ENCODE measurements at places on chromosomes 13 and 19.

- no peak for DNase-seq
Observed at GRCh38 chr13:72657379-72657778, 70.0 kb downstream of the MZT1 start.

DNA sequence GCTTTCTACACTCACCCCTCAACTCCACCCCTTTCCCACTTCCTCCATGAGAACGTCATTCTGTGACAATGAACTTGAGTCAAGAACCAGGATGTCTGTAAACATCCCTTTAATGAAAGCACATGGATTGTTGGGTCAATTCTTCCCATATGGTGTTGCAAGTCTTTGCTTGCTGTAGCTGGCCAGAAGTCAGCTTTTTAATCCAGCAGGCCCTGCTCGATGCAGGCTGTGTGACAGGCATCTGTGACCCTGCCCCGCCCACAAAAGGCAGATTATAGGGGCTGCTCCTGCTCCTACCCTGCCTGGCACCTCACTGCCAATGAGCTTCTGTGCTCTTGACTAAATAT lies 78.0 kb downstream of the STARD13 start:
- no peak for DNase-seq

GRCh38 chr19:32173836-32174235 lies 171.6 kb upstream of the ZNF507 start:
- DNase-seq = no peak

DNA sequence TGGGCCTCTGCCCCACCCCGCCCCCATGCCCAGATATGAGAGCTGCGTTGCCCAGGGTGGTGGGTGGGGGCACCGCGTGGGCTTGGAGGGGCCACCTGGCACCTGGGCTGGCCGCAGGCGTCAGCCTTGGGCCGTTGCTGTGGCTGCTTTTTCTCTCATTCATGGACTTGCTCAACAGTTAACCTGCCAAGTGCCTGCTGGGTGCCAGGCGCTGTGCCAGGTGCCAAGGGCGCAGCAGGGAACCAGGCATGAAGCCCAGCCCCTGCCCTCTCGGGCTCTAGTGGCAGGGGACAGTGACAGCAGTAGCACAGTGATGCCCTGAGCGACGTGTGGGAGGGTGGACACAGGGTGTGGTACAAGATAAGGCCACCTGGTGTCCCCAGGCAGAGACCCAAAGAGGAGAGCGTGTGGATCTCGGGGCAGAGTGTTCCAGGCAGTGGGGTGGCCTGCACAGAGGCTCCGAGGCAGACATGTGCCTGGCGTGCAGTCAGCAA lies 28.1 kb downstream of the DHX34 start:
- DNase-seq = no peak

- no peak for DNase-seq
Observed at GRCh38 chr19:43318796-43319314, 34.6 kb upstream of the CD177 start.

DNA sequence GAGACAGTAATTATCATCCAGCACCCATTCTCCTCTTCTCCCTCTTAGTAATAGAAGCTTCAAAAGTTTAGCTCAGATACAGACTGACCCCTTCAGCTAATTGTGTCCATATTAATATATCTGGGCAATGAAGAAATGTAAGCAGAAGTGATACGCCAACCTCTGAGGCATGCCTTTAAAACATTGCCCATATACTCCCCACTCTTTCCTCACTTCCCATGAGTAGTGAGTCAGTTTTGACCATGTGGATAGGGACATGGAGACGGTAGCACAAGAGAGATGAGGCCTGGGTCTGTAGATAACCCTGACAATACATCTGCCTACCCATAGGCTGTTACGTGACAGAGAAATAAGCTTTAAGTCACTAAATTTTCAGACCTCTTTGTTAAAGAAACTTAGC lies 147.6 kb downstream of the KCTD12 start:
- no peak for DNase-seq

DNA sequence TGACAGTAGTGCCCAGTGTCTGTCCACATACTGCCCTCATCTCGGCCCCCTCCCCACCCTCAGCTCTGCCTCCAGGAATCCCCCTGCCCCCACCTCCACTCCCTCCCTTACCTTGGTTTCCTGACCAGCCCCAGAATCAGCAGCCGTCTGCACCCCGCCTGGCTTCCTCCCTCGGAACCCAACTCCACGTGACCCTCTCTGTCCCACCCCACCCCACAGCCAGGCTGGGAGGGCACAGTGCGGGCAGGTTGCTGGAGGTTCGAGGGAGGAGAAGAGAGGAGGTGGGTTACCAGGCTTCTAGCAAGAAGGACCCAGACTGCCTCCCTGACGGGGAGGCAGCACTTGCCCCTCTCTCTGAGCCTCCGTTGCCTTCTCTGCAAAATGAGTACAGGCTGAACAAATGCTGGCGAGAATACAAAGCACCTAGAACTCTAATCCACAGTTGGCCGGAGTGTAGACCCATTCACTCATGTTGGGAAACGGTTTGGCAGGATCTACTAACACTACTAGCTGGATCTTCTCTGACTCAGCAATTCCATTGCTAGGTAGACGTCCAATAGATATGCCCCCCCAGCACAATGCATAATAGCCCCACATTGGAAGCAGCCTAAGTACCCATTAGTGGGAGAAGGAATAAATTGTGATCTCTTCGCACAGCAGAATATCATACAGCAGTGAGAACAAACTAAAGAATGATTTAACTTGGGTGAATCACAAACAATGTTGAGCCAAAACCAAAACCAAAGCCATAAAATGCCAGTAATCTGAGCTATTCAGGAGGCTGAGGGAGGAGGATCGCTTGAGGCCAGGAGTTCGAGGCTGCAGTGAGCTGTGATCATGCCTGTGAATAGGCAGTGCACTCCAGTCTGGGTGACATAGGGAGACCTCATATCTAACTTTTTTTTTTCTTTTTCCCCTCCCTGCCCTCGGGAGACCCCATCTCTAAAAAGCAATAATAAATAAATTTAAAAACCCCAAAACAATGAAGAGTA lies at the start of gene RASAL3:
RASAL3 (minus strand) TSS at position 151 of the 992 bp plus-strand sequence. CDS start 186 bp downstream, outside the sequence.
- DNase-seq = peak; percentile 43

DNA sequence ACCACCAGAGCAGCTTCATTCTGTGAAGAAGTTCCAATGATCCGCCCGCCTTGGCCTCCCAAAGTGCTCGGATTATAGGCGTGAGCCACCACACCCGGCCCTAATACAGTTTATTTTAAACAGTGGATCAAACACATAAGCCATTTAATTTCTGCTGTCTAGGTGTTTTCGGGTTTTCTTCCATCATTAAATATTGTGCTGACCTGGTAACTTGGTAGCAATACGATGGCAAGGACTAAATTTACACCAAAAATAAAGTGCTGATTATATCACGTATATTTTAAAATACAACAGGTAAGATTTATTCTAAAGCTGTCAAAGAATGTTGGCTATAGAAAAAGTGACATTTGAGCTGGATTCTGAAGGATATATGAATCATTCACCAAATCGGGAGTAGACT lies 1.3 kb downstream of the MED4 start:
- DNase-seq = no peak

- no peak for DNase-seq
Observed at GRCh38 chr19:2949939-2950285, 5.1 kb upstream of the ZNF77 start.

GRCh38 chr13:34412295-34412694 lies 529.8 kb upstream of the NBEA start:
- no peak for DNase-seq

DNA sequence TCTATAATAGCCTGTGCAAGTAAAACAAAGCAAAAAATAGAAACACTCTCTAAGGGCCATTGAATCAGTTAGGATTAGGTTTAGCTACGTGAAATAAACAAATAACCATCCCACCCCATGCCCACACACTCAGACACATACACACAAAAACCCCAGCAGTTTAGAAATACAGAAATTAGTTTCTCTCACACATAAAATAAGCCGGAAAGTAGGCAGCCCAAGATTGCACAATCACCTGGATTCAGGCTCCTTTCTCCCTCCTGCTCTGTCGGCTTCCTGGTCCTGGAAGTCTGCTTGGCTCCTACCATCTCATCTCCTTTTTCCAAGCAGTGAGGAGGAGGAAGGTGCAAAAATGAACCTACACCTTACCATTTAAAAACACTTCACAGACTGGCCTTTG lies 22.6 kb upstream of the USP12 start:
- no peak for DNase-seq

DNA sequence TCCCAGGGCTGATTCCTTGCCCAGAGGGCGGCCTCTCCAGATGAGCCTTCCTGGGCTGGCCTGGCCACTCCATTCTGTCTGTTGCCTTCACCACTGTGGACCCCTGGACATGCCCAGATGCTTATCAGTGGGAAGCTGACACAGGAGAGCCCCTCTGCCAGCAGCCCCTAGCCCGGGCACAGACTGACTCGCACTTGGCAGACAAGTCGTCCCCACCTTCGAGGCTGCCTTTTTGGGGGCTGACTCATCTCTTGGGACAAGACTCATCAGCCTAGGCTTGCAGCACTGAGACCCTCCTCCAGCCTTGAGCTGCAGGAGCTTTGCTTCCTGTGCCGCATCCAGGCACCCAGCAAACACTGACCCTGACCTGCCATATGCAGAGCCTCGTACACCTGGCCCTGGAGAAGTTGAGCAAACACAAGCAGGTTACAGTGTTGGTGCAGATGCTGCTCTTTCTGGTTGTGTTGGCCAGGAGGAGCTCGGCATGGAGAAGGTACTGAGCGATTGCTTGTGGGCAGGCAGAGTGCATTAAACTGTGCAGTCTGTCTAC lies 8.1 kb downstream of the CHST8 start:
- no peak for DNase-seq

DNA sequence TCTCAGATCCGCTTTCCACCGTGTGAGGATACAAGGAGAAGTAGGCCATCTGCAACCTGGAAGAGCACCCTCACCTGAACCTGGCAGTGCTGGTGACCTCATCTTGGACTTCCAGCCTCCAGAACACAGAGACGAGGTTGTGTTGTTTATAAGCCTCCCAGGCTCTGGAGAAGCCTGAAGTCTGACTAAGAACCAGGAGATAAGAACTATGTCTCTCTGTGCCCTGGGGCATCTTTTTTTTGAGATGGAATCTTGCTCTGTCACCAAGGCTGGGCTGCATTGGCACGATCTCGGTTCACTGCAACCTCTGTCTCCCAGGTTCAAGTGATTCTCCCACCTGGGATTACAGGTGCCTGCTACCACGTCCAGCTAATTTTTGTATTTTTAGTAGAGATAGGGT lies 14.5 kb downstream of the FCGBP start:
- DNase-seq = no peak

- DNase-seq = no peak
Observed at GRCh38 chr13:67200605-67201004, 29.5 kb downstream of the PCDH9 start.

DNA sequence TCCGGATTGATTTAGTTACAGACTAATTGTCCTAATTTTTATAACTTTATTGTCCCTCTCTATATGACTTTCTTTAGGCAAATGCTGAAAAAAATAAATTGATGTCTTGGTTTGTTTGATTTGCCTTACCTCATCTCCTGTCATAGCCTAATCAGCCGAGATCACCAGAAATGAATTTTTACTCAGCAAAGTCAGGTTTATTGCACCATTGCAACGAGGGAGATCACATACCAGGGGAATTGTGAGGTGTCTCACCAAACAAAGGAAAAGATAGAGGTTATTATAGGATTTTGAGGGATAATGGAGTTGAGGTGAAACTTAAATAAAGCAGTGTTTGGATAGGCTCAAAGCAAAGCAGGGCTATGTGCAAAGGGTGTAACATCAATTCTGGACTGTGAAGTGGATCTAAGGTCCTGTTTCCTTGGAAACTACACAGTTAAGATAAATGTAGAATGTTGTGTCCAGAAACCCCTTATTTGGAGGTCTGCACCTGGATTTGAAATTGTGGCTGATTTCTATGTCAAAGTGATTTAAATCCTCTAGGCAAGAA lies 372.6 kb downstream of the OXGR1 start:
- DNase-seq = no peak

- DNase-seq = no peak
Observed at GRCh38 chr13:75461314-75461713, 20.7 kb downstream of the TBC1D4 start.

DNA sequence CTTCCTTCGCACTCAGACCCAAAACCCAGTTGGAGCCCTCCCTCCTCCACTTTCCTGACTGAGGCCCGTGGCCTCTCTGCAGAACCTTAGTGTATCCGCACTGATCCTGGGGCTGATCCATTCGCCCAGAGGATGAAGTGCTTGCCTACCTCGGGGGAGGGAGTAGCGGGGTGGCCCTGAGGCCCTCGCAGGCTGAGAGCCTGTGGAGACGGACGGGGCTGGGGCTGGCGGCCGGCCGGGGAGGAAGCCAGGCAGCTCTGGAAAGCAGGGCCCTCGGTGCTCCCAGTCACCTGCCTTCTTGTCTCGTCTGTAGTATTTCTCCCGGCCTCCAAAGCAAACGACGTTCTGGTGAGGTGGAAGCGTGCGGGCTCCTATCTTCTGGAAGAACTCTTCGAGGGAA lies 1.3 kb downstream of the PROZ start:
- no peak for DNase-seq
